Heart right ventricle (tissue), 16 donors: ENCODE measurements at places on chromosomes 2 and 18. TPM values are rescaled to one million over a fixed set of nuclear protein-coding genes. Genes with fewer than 3 reads are reported as not detected.

- H3K27ac ChIP-seq = no peak overlapping the region
- H3K4me3 ChIP-seq = no peak overlapping the region
- H3K4me1 ChIP-seq = peaks cover 12% of the 10 kb centered on the region
Observed at GRCh38 chr18:58769321-58769720, 95.4 kb upstream of the ZNF532 start.

DNA sequence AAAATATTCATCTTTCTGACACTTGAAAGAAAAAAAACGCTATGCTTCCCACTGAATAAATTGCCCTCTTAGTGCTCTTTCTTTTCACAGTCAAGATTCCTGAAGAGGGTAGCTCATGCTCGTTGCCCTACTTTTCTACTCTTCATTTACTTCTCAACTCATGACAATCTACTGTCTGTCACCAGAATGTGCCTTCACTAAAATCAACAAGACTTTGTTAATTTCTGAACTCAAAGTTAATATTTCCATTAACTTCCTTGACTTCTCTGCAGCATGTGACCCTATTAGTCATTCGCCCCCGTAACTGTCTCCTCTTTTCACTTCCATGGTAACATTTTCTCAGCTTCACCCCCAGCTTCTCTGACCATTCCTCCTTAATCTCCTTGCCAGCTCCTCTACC, 98.9 kb upstream of the MAPRE2 start:
- H3K4me1 ChIP-seq = no peaks in the 10 kb centered on the region
- DNase-seq = no peak
- H3K27me3 ChIP-seq = no peaks in the 10 kb centered on the region
- no peak overlapping the region for H3K27ac ChIP-seq
- no peaks in the 10 kb centered on the region for H3K36me3 ChIP-seq

DNA sequence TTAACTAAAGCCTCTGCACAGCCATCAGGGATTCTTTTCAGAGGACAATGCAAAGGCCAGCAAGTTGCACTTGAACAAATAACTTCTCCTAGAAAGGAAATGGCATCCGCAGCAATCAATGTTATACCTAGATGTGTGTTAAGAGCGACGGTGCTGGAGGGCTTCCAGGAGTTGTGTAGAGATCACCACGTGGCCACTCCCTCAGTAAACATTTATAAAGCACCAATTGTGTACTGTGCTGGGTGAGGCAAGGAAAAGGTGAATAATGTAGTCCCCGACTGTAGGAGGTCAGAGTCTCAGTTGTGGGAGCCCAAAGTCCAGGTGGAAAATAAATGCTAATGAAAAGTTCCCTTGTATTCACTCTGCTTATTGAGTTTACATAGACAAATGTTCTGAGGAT, 135.0 kb downstream of the ALK start:
- H3K36me3 ChIP-seq = no peaks in the 10 kb centered on the region
- DNase-seq = no peak
- H3K4me1 ChIP-seq = no peaks in the 10 kb centered on the region
- H3K4me3 ChIP-seq = no peak overlapping the region
- no peak overlapping the region for H3K27ac ChIP-seq

- H3K27ac ChIP-seq = no peak overlapping the region
- DNase-seq = no peak
- H3K27me3 ChIP-seq = no peaks in the 10 kb centered on the region
- H3K4me3 ChIP-seq = no peak overlapping the region
- H3K4me1 ChIP-seq = peaks cover 31% of the 10 kb centered on the region
Observed at GRCh38 chr2:73830871-73831401, 2.2 kb downstream of the STAMBP start.

GRCh38 chr2:114068438-114068837, 178.5 kb downstream of the ACTR3 start:
- DNase-seq = no peak
- no peaks in the 10 kb centered on the region for H3K27me3 ChIP-seq
- no peak overlapping the region for H3K4me3 ChIP-seq
- no peaks in the 10 kb centered on the region for H3K4me1 ChIP-seq

DNA sequence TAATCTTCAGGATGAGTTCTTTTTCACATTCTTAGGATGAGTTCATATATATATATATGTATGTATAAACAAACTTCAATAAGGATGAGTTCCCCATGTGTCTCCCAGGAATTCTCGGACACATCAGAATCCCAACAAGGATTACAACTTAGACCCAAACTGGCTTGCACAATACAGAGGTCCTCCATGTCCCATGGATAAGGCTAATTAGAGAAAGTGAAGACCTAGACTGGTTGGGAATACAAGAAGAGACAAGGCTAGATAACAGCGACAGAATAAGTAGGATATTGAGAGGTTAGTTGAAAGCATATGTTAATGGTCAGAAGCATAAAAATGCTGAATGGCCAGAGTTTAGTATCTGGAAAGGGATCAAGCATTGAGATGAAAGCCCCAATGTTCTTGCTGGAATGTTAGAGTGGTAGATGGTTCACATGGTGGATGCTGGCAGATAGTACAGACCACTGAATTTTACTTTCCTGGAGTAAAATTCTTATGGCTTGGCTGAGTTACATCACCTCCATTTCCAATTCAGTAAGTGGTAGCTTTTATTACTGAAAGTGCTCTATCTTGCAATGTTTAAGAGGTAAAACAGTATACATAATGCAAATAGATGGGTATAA, 154.9 kb upstream of the EPHA4 start:
- no peak overlapping the region for H3K27ac ChIP-seq
- H3K27me3 ChIP-seq = no peaks in the 10 kb centered on the region
- H3K4me3 ChIP-seq = no peak overlapping the region
- H3K4me1 ChIP-seq = no peaks in the 10 kb centered on the region
- no peak for DNase-seq

GRCh38 chr2:16660114-16660513, 5.5 kb downstream of the CYRIA start:
- no peaks in the 10 kb centered on the region for H3K36me3 ChIP-seq
- no peak for DNase-seq
- H3K4me1 ChIP-seq = peaks cover 5% of the 10 kb centered on the region
- no peak overlapping the region for H3K27ac ChIP-seq

- H3K27me3 ChIP-seq = no peaks in the 10 kb centered on the region
- H3K4me3 ChIP-seq = no peak overlapping the region
- H3K27ac ChIP-seq = no peak overlapping the region
- H3K4me1 ChIP-seq = no peaks in the 10 kb centered on the region
Observed at GRCh38 chr18:38563396-38563980, 997.9 kb upstream of the CELF4 start.

DNA sequence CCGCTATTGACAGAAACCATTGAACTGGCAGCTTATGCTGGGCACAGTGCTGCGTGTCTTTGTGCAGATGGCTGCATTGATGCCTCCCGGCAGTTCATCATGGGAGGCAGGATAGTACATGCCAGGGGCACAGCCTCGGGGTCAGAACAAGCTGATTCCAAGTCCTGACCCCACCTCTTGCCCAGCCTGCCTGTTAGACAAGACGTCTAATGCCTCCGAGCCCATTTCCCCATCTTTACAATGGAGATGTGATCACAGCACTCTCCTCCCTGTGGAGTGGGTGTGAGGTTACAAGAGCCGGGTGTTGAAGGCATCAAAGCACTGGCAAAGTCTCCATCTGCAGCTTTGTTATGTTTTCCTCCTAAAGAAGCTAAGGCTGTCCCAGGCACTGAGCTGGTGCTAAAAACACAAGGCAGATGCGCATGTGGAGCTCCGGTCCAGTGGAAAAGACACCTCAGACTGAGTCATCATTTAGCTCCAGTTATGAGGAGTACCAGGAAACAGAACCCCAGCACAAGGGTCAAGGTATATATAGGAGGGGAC, 125.7 kb upstream of the EPAS1 start:
- H3K4me1 ChIP-seq = no peaks in the 10 kb centered on the region
- H3K27me3 ChIP-seq = no peaks in the 10 kb centered on the region
- peaks cover 6% of the 10 kb centered on the region for H3K36me3 ChIP-seq
- H3K27ac ChIP-seq = no peak overlapping the region
- no peak for DNase-seq

- H3K36me3 ChIP-seq = no peaks in the 10 kb centered on the region
- H3K27ac ChIP-seq = no peak overlapping the region
- DNase-seq = no peak
- H3K27me3 ChIP-seq = no peaks in the 10 kb centered on the region
- H3K4me1 ChIP-seq = no peaks in the 10 kb centered on the region
- no peak overlapping the region for H3K4me3 ChIP-seq
Observed at GRCh38 chr2:53740170-53740569, 27.4 kb upstream of the CHAC2 start.

- H3K27me3 ChIP-seq = no peaks in the 10 kb centered on the region
- no peak overlapping the region for H3K27ac ChIP-seq
- H3K4me3 ChIP-seq = no peak overlapping the region
- peaks cover 4% of the 10 kb centered on the region for H3K36me3 ChIP-seq
Observed at GRCh38 chr2:8743261-8743660, 61.4 kb downstream of the ID2 start.

DNA sequence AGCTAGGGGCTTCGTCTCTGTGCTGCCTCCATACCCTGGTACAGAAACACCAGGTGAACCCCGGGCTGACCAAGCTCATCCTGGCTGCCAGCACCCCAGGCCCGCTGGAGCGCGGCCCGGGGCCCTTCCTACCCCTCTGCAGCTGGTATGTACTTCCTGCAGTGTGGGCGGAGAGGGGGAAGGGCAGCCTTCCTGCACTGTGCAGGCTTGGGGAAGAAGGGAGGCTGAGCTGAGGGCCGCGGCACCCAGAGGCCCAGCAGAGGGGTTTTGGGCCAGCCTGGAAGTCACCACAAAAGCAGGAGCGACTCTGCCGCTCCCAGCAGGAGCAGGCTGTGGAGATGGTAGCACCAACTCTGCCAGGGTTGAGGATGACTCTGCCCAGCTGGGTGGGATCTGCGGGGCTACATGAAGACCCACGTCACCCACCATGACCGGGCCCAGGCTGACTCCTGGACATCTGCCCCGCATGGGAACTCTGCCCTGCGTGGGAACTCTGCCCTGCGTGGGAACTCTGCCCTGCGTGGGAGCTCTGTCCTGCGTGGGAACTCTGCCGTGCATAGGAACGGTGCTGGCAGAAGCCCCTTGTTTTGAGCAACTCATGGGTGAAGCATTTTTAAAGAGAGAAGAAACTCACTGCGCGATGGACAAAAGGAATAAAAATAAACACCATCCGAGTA, 273.3 kb downstream of the NDUFA10 start:
- H3K4me3 ChIP-seq = no peak overlapping the region
- peak; percentile 14 for DNase-seq
- peaks cover 51% of the 10 kb centered on the region for H3K27me3 ChIP-seq
- H3K27ac ChIP-seq = no peak overlapping the region
- H3K4me1 ChIP-seq = peaks cover 16% of the 10 kb centered on the region

- H3K36me3 ChIP-seq = no peaks in the 10 kb centered on the region
- peak; percentile 75 for DNase-seq
- H3K27ac ChIP-seq = peak overlapping the region; percentile 68
- no peaks in the 10 kb centered on the region for H3K27me3 ChIP-seq
Observed at GRCh38 chr2:105373344-105373781, 25.5 kb downstream of the FHL2 start.

- peaks cover 98% of the 10 kb centered on the region for H3K4me1 ChIP-seq
- peak overlapping the region; percentile 92 for H3K27ac ChIP-seq
- H3K27me3 ChIP-seq = no peaks in the 10 kb centered on the region
- H3K4me3 ChIP-seq = no peak overlapping the region
Observed at GRCh38 chr2:96254571-96254970, 11.2 kb downstream of the TMEM127 start.

GRCh38 chr2:174336501-174337336, 2.0 kb downstream of the SP9 start:
- H3K4me3 ChIP-seq = peak overlapping the region; percentile 40
- H3K4me1 ChIP-seq = peaks cover 67% of the 10 kb centered on the region
- no peaks in the 10 kb centered on the region for H3K36me3 ChIP-seq

- no peak overlapping the region for H3K4me3 ChIP-seq
- H3K36me3 ChIP-seq = no peaks in the 10 kb centered on the region
- no peak for DNase-seq
- no peak overlapping the region for H3K27ac ChIP-seq
- H3K4me1 ChIP-seq = no peaks in the 10 kb centered on the region
Observed at GRCh38 chr2:150085478-150085877, 402.0 kb downstream of the RND3 start.

DNA sequence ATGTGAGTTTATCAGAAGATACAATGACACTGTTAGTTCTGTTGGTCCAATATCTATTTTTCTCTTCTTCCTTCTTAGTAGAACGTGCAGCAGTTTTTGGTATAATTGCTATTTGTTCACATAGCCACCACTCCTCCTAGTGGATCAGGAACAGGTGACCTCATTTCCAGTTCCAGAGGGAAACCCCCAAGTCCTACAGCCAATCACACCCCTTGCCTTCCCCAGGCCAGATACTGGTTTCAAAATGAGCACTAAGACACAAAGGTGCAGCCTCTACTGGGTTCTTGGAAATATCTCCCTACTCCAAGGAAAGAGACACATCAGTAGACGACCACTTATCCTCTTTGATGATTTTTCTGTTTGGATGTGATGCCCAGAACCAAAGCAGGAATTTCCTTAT, 103.2 kb downstream of the TCF4 start:
- peaks cover 37% of the 10 kb centered on the region for H3K4me1 ChIP-seq
- no peak for DNase-seq
- H3K4me3 ChIP-seq = no peak overlapping the region
- H3K36me3 ChIP-seq = no peaks in the 10 kb centered on the region
- H3K27me3 ChIP-seq = no peaks in the 10 kb centered on the region

- H3K4me1 ChIP-seq = peaks cover 9% of the 10 kb centered on the region
- no peak overlapping the region for H3K27ac ChIP-seq
- no peaks in the 10 kb centered on the region for H3K27me3 ChIP-seq
- no peak overlapping the region for H3K4me3 ChIP-seq
- no peak for DNase-seq
- H3K36me3 ChIP-seq = no peaks in the 10 kb centered on the region
Observed at GRCh38 chr2:229090225-229090624, 180.9 kb downstream of the PID1 start.

GRCh38 chr2:29528891-29529520, 392.4 kb downstream of the ALK start:
- H3K4me3 ChIP-seq = no peak overlapping the region
- DNase-seq = peak; percentile 57

DNA sequence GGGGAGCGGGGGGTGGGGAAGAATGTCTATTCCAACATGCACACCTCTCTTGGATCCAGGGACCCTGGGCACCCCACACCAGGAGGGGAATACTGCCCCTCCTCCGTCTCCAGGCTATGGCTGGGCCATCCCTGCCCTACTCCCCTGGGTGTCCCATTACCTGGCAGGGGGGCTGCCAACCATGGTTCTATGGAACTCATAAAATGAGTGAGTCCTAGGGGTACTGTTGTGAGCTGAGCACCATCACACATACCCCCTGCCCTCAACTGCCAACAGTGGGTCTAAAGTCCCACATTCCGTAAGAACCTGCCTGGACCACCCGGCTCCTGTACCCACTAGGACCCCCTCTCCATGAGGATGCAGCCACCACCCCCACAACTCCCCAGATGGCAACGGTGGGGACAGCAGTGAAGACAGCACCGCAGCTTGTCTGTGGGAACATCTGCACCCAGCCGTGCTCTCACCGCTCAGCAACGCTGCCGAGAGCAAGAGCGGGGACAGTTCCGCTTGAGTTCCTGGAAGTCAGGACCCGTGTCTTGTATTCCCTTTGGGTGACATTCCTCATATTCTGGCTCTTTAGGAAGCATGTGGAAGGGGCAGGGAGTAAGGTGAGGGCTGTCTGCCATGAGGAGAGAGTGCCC, 41.5 kb downstream of the BIN1 start:
- peaks cover 41% of the 10 kb centered on the region for H3K4me1 ChIP-seq
- no peak overlapping the region for H3K4me3 ChIP-seq
- no peaks in the 10 kb centered on the region for H3K27me3 ChIP-seq
- no peak for DNase-seq
- peak overlapping the region; percentile 66 for H3K27ac ChIP-seq

Gene IL18R1
- 4.5 TPM for total RNA-seq

Gene AQP12B
- total RNA-seq = not detected

Gene PTH2R
- total RNA-seq = not detected

Gene PSMA8
- not detected for total RNA-seq

Gene PDE1A
- total RNA-seq = 12.8 TPM

Gene FLACC1
- 10.6 TPM for total RNA-seq

Gene PSMD14
- 43.1 TPM for total RNA-seq

Gene STK39
- 25.4 TPM for total RNA-seq

Gene STPG4
- total RNA-seq = 0.44 TPM
